Activated T-cell treated with anti-CD3 and anti-CD28 coated beads for 48 hours (primary cell): ENCODE measurements at places on chromosomes 2 and 18.

GRCh38 chr18:48733643-48734253 is 194.9 kb downstream of the CTIF start:
- DNase-seq = no peak

DNA sequence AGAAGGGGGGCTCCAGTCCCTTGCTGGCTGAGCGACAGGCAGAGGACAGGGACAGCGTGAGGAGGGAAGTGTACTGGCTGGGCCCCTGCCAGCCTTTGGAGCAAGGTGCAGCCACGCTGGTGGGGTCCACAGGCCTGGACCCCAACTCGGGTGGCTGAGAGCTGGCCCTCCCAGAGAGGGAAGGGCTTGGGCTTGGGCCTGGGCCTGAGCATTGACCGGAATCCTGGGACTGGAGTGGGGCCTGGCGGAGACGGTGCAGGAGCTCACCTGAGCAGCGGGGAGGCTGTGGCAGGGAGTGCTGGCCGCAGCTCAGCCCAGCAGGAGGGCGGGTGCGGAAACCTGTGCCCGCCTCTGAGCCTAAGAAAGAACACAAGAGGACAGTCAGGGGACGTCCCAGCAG is 27.9 kb downstream of the KCNIP3 start:
- DNase-seq = no peak

DNA sequence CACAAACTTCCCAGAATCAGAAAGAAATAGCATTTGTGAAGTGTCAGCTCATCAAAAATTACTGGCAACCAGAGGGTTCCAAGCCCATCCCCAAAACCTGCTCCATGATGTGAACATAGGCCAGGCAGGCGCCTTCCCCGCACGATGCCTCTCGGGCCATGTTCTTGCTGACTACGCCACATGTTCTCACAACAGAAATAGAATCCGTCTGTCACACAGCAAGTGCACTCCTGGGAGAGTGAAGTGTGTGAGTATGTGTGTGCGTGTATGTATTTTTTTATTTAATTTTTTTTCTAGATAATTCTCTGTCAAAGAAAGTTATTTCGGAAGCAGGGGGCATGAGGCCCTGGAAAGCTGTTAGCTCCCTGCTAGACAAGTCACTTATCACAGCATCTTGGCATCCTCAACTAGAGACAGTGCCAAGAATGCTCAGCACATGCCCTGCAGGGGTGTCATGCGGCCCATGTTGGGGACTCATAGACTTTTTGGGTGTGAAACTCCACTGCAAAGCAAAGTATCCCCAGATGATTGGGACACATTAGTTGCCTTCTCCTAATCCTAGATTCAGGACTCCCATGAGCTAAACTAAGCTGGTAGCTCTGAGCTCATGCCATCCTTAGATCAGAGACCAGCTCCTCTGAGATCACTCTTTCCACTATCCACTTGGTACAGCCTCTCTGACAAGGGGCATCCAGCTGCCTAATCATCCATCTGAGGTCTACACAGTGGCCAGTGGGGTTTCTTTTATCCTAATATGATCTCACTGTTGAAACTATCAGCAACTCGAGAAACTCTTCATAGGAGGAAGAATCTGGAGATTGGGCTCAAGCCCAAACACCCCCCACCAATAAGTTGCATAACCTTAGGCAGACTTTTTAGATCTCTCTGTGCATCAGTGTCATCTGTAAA is 53.2 kb upstream of the CYRIA start:
- DNase-seq = no peak

GRCh38 chr2:49044350-49045079 is 109.8 kb downstream of the FSHR start:
- no peak for DNase-seq

DNA sequence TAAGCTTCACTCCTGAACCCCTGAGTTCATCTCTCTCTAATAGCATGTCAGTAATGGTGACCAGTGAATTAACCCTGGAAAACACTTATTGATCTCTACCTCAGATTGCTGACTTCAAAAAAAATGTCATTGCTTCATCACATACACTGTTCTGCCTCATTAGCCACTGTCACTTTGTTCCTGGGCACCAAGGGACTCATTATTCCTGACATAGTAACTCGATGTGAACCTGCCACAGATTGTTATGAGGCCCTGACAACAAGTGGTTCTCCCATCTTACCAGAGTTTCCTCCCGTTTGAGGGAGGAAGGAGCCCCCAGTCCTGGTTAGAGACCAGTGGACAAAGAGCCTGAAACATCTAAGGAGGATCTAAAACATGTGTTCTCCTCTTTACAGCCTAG is 403.3 kb upstream of the SMIM21 start:
- DNase-seq = no peak

GRCh38 chr2:194260185-194260584 is 1396.8 kb upstream of the SLC39A10 start:
- DNase-seq = no peak

DNA sequence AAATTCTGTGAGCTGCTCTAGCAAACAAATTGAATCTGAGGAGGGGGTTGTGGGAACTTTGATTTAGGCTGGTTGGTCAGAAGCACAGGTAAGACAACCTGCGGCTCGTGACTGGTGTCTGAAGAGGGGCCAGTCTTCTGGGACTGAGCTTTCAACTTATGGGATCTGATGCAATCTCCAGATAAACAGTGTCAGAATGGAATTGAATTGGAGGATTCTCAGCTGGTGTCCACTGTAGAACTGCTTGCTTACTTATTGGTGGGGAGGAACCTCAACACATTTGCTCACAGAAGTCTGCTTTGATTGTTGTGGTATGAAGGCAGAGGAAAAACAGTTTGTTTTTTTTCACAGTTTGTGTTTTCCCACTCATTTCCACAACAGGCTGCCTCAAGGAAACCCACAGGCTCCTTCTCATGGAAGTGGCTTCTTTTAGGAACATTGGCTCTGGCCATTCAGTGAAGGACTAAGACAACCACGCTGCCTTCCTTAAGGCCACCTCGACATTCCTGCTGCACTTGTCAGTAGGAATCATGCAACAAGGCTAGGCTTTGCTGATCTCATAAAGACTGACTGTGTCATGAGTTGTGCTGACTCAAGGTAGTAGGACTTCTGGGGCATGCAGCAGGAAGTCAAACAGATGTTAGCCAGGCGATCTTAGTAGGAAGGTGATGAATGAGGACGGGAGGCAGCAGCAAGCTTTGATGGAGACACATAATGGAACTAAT is 104.7 kb downstream of the TSN start:
- no peak for DNase-seq

- DNase-seq = no peak
These were observed 100.6 kb downstream of the TFCP2L1 start for GRCh38 chr2:121184248-121184862.

- DNase-seq = no peak
These were observed 989.5 kb upstream of the CNTNAP5 start for GRCh38 chr2:123035541-123035940.
